ENCODE measurements at places on chromosomes 6 and 20. TPM values are rescaled to one million over a fixed set of nuclear protein-coding genes. Genes with fewer than 3 reads are reported as not detected.

TUBB2A gene
- 38.0 TPM for total RNA-seq

TRIM38 gene
- 7.5 TPM for total RNA-seq

SAMD5 gene
- total RNA-seq = 0.65 TPM

GJA10 gene
- total RNA-seq = not detected

MCCD1 gene
- total RNA-seq = not detected

HTR1E gene
- not detected for total RNA-seq

SLC22A16 gene
- total RNA-seq = not detected

All from epithelial cell of alveolus of lung (primary cell).